T1000 (cell line): ENCODE measurements at places on chromosomes 6 and 20.

GRCh38 chr6:17442196-17442595 is 48.8 kb downstream of the CAP2 start:
- no peak for DNase-seq

DNA sequence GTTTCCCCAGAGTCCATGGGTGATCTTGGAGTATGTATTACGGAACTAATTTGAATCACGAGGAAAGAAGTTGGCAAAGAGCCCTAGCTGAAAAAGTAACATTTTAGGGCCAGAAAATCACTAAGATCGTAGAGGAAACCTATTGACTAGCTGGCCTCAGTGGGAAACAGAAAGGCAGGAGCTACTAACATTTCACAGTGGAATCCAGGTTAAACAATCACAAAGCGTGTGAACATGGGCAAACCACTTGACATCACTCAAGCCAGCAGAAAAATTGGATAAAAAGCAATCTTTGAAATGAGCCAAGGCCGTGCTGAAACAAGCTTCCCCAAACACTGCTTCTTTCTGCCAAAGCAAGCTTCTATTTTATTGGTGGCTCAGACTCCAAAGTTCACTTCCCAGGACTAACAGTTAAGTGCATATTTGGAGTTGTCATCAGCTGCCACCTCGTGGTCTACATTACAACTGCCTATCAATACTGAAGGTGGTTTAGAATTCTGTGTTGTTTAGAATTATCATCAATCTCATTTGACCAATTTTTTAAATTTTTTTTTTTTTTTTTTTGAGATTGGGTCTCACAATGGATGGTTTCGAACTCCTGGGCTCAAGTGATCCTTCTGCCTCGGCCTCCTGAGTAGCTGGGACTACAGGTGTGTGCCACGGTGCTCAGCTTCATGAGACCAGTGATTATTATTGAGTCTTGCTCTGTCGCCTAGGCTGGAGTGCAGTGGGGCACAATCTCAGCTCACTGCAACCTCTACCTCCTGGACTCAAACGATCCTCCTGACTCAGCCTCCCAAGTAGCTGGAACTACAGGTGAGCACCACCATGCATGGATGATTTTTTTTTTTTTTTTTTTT is 10.6 kb downstream of the RPS10 start:
- no peak for DNase-seq

DNA sequence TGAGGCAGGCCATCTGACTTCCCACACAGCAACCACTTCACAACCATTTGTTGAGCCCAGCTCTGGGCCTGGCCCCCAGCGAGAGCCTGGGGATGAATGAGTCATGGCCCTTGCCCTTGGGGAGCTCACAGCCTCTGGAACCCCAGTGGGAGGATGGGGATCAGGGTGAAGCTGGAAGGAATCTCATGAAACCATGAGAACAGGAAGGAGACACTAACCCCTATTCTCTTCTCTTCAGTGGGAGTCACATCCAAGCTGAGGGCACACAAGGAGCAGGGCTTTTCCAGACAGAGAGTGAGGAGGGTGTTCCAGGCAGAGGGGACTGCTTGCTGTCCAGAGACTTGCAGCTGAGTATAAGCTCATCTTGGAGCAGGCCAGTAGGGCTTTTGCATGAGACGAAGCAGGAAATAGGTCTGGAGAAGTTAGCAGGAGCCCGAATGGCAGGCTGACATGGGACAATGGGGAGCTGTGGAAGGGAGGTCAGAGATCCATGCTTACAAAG is 7.5 kb downstream of the FOXS1 start:
- DNase-seq: peak; percentile 11

DNA sequence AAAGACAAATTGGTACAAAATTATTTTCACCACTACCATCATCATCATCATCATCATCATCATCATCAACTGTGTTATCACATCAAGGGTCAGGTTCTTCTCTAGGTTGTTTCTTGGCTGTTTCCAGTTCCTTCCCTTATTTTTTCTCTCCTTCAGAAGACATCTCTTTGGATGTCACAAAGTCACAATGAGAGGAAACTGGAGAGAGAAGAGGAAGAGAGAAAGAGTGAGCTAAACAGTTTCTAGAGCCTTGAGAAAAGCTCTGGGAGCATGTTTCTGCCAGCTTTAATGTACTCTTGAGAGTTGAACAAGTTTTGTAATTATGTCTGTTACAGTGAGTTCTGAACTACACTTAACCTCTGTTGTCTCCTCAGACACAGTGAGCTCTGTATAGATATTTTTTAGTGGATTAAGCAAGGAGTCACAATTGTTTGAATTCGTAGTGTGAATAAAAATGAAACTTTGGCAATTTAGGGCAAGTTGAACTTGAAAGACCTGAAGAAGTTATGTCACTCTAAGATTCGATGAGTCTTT is 123.0 kb upstream of the AKIRIN2 start:
- no peak for DNase-seq

- no peak for DNase-seq
Measured at GRCh38 chr20:40431112-40431511, 257.9 kb downstream of the MAFB start.
